Activated CD8-positive, alpha-beta T cell treated with anti-CD3 and anti-CD28 coated beads, Interleukin-2, amount 10 ng/mL, durations not matched to agents 7 days and 5 days (primary cell): ENCODE measurements at places on chromosomes 2 and 18. TPM values are rescaled to one million over a fixed set of nuclear protein-coding genes. Genes with fewer than 3 reads are reported as not detected.

GRCh38 chr2:207223051-207223450, 57.3 kb upstream of the KLF7 start:
- peaks cover 5% of the 10 kb centered on the region for H3K27me3 ChIP-seq
- no peak overlapping the region for H3K27ac ChIP-seq
- DNase-seq = no peak
- H3K36me3 ChIP-seq = no peaks in the 10 kb centered on the region
- no peak overlapping the region for H3K4me3 ChIP-seq

Gene ATG16L1
- total RNA-seq = 50.5 TPM

Gene ANKRD30B
- not detected for total RNA-seq

DNA sequence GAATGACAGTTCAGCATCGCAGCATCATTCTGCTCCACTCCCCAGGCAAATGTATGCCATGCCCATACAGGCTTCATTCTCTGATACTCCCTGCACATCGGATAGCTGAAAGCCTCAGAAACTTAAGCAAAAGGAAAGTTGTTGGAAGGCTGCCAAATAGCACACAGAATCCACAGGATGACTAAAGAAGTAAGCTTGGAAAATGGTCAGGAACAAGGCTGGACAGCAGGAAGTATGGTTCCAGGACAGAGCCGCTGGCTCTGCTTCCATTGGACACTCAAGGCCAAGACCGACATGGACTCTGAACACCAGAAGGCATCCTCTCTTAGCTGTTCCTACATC, 256.5 kb downstream of the CDH20 start:
- no peaks in the 10 kb centered on the region for H3K4me1 ChIP-seq
- peaks cover 17% of the 10 kb centered on the region for H3K27me3 ChIP-seq
- DNase-seq = no peak
- H3K4me3 ChIP-seq = no peak overlapping the region
